Heart left ventricle (tissue), 16 donors: ENCODE measurements at places on chromosomes 3 and 15. TPM values are rescaled to one million over a fixed set of nuclear protein-coding genes. Genes with fewer than 3 reads are reported as not detected.
A peak's percentile ranks its signal among the peaks of the same experiment; 100 is the strongest.

DNA sequence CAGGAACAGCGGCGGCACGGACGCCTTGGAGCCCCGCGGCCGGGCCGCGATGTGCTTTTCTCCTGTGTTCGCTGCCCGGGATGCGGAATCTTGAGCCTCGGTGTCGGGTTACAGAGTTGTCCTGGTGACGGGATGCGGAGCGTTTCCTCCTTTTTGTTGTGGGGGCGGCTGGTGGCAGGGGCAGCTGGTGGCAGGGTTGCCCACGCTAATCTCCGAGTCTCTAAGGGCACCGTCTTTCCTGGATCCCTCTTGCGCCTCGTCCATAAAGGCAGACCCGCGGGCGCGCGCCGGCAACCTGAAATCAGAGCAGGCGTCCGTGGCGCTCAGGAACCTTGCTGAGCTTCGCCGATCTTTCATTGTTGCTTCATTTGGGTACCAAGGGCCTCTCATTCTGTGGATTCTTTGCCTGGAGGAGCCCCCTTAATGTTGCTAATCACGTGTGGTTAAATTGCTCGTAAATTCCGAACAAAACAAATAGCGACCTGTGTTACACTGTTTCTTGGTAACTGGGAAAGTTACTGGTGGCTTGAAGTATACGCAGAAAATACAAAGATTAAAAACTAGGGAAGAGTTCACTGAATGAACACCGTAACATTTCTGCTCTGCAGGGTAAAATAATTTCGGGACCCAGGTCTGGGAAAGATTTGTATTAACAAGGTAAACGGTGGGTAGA lies 844 bp upstream of the PFN2 start:
- H3K4me3 ChIP-seq: peak overlapping the region; percentile 62
- no peaks in the 10 kb centered on the region for H3K27me3 ChIP-seq
- peak overlapping the region; percentile 91 for H3K27ac ChIP-seq
- DNase-seq: peak; percentile 60
- no peaks in the 10 kb centered on the region for H3K4me1 ChIP-seq
- no peaks in the 10 kb centered on the region for H3K36me3 ChIP-seq

DNA sequence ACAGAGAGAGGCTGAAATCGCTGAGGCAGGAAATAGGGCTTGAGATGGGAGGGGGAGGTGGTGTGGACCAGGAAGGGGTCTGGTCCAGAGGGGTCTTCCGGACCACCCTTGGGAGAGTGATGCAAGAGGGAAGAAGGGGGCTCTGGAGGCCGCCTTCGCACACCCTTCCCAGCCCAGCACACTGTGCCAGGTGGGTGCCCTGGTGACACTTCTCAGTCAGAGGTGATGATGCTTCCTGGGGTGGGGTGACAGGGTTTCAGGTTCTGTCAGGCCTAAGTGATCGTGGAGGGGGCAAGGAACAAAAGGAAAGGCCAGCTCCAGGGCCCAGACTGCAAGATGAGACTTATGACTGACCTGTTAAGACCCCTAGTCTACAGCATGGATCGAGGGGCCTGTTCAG lies 12.7 kb downstream of the SEMA3G start:
- peak; percentile 18 for DNase-seq
- H3K27me3 ChIP-seq: no peaks in the 10 kb centered on the region
- H3K4me3 ChIP-seq: no peak overlapping the region
- H3K4me1 ChIP-seq: peaks cover 74% of the 10 kb centered on the region
- peak overlapping the region; percentile 44 for H3K27ac ChIP-seq

The GOLGA6L7 gene
- not detected for total RNA-seq

GRCh38 chr3:41682382-41682781 lies 279.5 kb downstream of the ULK4 start:
- DNase-seq: no peak
- no peaks in the 10 kb centered on the region for H3K27me3 ChIP-seq
- H3K4me3 ChIP-seq: no peak overlapping the region

DNA sequence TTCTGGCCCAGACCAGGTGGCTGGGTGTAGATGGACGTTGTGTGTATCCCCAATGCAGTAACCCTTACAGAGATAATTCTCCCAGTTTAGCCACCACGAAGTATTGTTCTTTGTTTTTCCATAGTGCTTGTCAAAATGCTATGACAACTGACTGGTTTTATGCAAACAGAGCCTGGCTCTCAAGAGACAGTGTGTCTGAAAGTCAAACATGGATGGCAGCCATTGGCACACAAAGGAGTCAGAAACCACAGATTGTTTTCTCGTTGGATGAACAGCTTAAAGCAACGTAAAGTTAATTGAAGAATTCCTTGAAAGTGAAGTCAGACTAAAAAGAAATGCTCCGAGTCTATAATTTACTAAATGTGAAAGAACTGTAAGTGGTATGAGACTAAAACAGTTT lies 91.2 kb downstream of the FILIP1L start:
- H3K36me3 ChIP-seq: no peaks in the 10 kb centered on the region
- DNase-seq: no peak
- H3K27ac ChIP-seq: no peak overlapping the region

DNA sequence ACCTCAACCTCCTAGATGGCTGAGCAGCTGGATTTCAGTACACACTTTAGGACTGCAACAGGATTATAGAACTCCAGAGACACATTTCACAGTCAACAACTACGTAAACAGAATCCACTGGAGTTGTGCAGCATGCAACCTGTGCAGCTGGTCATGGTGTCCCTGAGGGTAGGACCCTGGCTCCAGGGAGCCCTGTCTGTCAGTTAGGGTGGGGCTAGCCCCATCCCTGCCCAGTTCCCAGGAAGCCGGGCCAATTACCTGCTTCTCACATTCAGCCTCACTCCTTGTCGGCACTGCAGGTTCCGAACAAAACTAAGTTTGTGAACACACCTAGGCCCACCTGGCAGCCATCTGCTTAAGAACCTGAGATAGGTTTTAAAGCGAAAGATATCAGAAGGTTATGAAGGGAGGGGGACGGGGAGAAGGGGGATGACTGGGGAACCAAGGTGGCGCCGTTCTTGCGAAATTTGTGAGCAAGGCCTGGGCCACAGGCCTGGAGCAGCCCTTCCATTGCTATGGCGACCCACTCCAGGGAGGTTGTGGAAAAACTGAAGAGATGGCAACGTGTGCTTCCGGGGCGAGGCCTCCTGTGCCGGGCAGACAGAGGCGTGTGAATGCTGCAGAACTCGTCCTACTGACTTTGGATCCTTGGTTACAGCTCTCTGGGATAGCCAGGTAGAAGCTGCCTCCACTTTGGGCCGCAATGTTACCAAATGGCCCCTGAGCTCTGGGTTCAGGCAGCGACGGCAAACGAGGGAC lies 25.3 kb downstream of the ACSBG1 start:
- H3K36me3 ChIP-seq: no peaks in the 10 kb centered on the region
- H3K27ac ChIP-seq: peak overlapping the region; percentile 70
- no peaks in the 10 kb centered on the region for H3K27me3 ChIP-seq
- H3K4me3 ChIP-seq: no peak overlapping the region
- no peaks in the 10 kb centered on the region for H3K4me1 ChIP-seq
- peak; percentile 10 for DNase-seq

The SYNPR gene
- 0.69 TPM for total RNA-seq

The CD276 gene
- total RNA-seq: 127 TPM

The PRSS50 gene
- 0.65 TPM for total RNA-seq

The TMEM266 gene
- total RNA-seq: 0.36 TPM

- no peak within 1 kb of the TSS for H3K27ac ChIP-seq
- no peaks in the 10 kb centered on the region for H3K36me3 ChIP-seq
- no peaks in the 10 kb centered on the region for H3K4me1 ChIP-seq
- H3K27me3 ChIP-seq: peaks cover 24% of the 10 kb centered on the region
- H3K4me3 ChIP-seq: peak within 1 kb of the TSS; percentile 6
Measured at GRCh38 chr3:35639254-35640186, at the start of gene ARPP21. TSS of gene ARPP21 (plus strand) at chr3:35639525. CDS start at chr3:35681752, 42,227 bp downstream.

The PAQR5 gene
- total RNA-seq: 1.1 TPM

DNA sequence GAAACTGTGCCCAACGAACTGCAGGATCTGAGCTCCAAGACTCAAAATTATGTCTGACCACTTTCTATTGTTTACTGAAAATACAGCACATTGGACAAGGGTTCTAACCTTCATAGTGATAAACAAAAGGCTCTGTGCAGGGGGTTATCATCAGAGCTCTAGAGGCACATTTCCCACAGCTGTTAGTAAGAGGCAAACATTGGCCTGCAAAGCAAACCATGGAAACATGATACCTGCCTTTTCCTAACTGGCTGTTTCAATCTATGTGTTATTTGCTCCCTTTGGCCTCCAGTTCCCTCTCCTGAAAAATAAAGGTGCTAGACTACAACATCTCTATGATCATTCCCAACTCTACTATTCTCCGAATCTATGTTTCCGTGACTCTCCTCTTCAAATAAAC lies 159.7 kb upstream of the ARHGEF26 start:
- no peaks in the 10 kb centered on the region for H3K36me3 ChIP-seq
- no peak overlapping the region for H3K27ac ChIP-seq
- H3K4me1 ChIP-seq: no peaks in the 10 kb centered on the region
- H3K4me3 ChIP-seq: no peak overlapping the region

The SLC27A2 gene
- not detected for total RNA-seq

The FSIP1 gene
- total RNA-seq: not detected
